Stimulated activated CD4-positive, alpha-beta T cell treated with anti-CD3 and anti-CD28 coated beads, Interleukin-4, amount 100 ng/mL, for 24 hours (primary cell): ENCODE measurements at places on chromosomes 16 and 17.

DNA sequence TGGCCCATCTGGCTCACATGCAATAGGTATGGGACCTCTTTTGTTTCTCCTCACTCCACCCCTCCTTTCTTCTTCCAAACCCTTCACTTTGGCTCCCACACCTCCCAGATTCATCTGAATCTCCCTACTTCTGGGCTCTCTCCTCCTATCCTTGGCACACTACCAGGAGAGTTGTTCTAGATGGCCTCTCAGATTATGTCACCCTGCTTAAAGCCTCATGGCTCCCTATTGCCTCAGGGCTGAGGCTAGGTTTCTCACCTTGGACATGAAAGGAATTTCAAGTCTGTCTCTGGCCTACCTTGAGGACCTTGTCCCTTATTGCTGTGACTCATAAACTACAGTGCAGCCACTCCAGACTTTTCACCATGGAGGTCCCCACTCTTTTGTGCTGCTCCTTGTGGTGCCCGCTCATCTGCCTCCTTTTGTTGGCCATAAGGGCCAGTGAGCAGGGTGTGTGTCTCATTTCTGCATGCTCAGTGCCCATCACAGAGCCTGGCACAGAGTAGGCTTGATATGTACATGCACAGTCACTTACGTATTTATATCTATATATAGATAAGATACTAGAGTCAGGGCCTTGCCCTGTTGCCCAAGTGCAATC lies 1.0 kb upstream of the MFAP4 start:
- DNase-seq: no peak

DNA sequence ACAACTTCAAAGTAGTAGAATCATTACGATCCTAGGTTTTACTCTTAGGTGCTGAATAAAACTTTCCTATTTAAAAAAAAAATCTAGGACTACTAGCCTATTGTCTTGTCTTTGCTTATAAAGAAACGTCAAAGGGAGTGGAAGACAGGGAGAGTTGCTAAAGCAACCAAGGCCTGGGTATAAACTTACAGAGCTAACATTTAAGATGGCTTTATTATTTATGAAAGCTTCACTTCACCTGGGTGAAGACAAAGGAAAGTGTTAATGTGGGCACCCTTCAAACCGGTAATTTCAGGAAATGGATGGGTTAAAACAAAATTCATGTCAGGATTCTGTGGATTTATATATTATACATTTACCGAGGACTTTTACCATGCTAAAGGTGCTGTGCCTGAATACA lies 2.5 kb downstream of the DUSP14 start:
- DNase-seq: no peak

- DNase-seq: no peak
These were observed 168.9 kb downstream of the SHISA9 start for GRCh38 chr16:13070268-13070667.

DNA sequence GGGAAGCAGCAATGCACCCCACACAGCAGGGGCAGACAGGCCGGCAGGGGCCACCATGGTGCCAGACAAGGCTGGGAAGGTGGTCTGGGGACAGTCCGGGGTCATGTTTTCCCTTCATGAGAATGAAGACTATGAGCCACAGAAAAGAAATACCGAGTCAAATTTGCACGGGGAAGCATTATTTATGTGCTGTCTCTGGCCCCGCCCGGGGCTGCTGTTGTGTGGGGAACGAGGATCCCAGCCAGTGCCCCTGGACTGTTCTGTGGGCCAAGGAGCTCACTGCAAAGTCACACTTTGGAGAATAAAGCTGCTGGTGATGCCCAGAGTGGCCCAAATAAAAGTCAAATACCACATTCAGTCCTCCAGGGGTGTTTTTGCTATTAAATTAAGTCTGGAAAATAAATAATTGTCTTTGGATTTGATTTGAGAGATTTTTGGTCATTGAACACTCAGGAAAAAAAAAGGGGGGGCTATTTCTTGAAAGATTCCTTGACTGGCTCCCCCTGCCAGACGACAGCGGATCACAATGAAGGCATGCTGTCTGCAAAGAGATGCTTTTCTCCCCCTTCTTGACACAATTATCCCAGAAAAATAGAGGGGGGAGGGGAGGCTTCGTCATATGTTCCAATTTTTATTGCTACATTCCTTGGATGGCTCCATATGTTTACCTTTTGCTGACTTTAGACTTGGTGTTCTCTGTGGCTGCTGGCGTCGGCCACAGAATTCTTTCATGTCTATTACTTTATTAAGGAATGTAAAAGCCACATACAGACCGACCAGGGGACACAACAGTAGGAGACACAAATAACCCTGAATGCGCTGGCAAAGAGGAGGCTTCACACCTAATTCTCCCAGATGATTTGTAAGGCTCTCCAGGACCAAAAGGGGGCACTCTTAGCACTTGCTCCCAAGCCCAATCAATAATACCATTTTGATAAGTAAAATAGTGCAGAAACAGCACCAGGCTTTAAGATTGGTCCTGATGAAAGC lies 27.1 kb upstream of the ANKFN1 start:
- no peak for DNase-seq

DNA sequence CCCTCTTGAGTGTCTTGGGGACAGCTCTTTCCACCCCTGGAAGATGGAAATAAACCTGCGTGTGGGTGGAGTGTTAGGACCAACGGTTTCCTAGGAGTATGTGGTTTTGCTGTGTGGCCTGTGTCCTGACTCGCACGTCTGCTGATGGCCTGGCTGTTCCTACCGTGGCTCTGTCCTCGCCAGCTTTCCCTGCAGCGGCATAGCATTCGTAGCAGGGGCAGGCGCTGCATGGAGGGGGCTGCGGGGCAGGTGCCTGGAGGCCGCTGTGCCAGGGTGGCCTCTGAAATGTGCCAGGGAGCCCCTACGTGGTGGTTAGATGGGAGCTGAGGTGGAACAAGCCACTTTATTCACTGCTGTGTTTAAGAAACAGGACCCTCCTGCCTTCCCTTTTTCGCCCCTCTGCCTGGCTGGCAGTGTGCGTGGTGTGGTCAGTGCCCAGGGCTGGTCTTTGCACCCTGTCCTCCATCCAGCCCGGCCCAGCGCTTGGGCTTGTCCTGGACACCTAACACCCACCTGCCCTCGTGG lies 10.6 kb downstream of the SLC16A3 start:
- no peak for DNase-seq

GRCh38 chr17:52383493-52384100 lies 225.1 kb upstream of the CA10 start:
- peak; percentile 5 for DNase-seq

GRCh38 chr17:68955181-68955841 lies at the start of gene ABCA8:
Gene ABCA8 (minus strand): TSS chr17:68955392. CDS start chr17:68942034, 13,358 bp downstream.
- no peak for DNase-seq

GRCh38 chr17:42906772-42907446 lies 6.3 kb downstream of the G6PC1 start:
- DNase-seq: no peak

DNA sequence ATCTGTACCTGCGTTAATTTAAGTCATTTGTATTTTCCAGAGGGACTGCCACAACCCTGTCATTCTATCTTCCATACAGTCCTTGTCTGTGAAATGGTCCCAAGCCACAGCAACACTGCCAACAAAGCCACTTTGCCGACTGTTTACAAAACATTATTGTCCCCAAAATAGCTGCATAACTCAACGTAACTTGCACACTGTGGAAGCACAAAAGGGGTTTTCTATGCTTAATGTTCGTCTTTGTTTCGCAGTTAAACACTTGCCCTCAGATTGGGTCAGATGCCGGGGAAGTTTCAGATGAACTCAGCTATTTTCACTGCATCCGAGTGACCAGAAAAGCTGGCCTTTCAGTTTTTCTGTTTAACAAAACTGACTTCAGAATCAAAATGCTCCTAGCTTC lies 4.6 kb downstream of the SEC14L5 start:
- no peak for DNase-seq

- no peak for DNase-seq
These were observed 29.8 kb downstream of the CNGB1 start for GRCh38 chr16:57941016-57941664.

DNA sequence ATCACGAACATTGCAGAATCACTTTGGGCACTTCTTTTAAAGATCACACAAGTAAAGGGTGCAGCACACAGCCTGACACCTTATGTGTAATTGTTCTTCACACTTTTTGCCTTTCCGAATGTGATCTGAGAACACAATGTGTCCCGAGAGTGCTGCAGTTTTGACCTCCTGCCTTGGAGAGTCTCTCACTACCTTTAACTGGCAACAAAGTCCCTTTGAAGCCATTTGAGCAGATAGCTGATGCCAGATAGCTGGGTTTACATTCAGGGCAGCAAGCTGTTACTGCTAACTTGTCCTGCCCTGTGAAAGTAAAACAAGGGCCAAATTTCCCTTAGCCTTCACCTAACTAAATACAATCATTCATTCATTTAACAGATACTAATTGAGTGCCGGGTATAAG lies 411.0 kb upstream of the DYNLRB2 start:
- no peak for DNase-seq

DNA sequence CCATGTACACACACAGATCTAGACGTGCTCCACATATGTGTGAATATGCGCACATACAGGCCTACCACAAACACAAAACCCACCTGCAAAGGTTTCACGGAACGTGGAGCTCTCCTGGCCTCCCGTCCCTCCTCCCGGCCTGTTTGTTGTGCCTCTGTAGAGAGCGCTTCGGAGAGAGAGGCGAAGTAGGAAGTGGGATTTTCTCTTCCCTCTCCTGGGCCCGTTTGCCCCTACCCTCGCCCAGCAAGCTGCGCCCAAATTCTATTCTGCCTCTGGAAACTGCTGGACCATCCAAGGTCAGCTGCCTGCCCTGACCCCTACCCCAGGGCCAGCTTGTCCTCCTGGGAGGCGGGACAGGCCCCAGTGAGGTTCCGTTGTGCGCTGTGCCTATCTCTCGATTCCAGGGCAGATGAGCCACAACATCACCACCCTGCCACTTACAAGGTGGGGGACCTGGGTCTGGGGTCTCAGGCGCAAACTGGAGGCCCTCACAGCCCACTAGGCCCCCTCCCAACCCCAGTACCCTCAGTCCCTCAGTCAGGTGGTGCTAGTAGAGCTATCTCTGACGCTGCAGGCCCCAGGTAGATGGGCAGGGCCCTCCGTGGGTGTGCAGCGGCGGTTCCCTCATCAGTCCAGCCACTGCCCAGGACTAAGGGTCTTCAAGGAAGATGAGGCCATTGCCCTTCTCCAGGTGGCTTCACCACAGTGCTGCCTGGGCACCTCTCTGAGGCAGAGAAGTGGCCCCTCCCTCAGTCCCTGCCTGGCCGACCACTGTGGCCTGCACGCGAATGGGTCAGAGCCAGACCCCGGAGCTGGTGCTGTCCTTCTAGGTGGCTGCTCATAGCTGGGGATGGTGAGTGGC lies 54.2 kb downstream of the BEAN1 start:
- no peak for DNase-seq

GRCh38 chr17:49285716-49286115 lies 55.1 kb upstream of the PHOSPHO1 start:
- DNase-seq: no peak

- DNase-seq: peak; percentile 14
These were observed 24.2 kb downstream of the SAP30BP start for GRCh38 chr17:75691371-75691791.

GRCh38 chr16:58733248-58733670 lies 857 bp downstream of the GOT2 start:
- no peak for DNase-seq
